ENCODE measurements at places on chromosomes 5 and 9.

- no peak for DNase-seq
Measured at GRCh38 chr9:113669522-113670115, 206.1 kb downstream of the RGS3 start.

DNA sequence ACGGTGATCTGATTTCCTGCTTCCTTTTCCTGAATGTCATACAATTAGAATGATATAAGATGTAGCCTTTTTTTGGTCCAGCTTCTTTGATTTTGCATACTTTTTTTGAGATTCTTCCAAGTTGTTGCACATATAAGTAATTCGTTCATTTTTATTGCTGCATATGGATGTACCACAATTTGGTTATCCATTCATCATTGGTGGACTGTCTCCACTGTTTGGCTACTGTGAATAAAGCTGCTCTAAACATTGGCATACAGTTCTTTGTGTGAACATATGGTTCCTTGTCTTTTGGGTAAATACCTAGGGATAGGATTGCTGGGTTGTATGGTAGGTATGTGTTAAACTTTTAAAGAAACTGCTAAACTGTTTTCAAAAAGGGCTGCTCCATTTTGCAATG, 52.6 kb downstream of the OR1J1 start:
- no peak for DNase-seq

- no peak for DNase-seq
Measured at GRCh38 chr5:10665799-10666198, 95.2 kb downstream of the DAP start.

- no peak for DNase-seq
Measured at GRCh38 chr5:643811-644271, 31.7 kb downstream of the CEP72 start.

DNA sequence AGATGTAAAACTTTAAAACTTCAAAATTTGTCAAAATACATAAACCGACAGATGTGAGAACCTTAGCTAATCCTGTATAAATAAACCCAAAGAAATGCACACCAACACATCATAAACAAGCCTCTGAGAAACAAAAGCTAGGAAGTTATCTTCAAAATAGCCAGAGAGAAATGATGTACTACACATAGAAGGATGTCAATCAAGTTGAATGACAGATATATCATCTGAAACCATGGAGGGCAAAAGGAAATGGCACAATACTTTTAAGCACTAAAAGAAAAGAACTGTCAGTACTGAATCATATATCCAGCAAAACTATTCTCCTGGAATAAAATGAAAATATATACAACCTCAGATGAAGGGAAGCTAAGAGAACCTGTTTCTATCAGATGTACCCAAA, 595.1 kb upstream of the PTGER4 start:
- DNase-seq, result no peak

DNA sequence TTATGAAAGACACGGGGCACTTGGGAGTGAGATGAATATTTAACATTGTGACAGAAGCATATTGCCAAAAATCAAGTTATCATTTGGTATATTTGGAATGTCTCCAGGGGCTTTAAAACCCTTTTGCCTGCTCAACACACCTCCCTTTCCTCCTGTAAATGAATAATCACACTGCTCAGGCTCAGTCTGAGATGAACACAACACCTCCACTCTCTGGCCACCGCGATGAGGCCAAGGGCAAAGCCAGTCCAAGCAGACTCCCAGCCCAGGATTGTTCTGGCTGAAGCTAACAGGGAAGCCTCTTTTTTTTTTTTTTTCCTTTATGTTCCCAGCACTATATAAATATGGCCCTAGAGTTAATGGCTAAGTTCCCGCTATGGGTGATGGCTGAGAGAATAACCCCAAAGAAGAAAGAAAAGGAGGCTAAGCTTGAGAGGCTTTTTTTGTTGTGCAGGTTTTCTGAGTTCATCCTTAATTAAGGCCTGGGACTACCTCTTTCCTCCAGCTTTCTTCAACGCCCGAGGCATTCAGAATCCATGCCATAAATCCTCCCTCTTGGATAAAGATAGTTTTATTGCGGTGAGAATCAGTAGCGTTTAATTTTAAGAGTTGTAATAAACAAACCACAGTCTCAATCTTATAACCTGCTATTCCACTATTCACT, 10.5 kb upstream of the ERAP1 start:
- no peak for DNase-seq

- DNase-seq, result no peak
Measured at GRCh38 chr9:125960626-125961025, 213.5 kb downstream of the PBX3 start.

DNA sequence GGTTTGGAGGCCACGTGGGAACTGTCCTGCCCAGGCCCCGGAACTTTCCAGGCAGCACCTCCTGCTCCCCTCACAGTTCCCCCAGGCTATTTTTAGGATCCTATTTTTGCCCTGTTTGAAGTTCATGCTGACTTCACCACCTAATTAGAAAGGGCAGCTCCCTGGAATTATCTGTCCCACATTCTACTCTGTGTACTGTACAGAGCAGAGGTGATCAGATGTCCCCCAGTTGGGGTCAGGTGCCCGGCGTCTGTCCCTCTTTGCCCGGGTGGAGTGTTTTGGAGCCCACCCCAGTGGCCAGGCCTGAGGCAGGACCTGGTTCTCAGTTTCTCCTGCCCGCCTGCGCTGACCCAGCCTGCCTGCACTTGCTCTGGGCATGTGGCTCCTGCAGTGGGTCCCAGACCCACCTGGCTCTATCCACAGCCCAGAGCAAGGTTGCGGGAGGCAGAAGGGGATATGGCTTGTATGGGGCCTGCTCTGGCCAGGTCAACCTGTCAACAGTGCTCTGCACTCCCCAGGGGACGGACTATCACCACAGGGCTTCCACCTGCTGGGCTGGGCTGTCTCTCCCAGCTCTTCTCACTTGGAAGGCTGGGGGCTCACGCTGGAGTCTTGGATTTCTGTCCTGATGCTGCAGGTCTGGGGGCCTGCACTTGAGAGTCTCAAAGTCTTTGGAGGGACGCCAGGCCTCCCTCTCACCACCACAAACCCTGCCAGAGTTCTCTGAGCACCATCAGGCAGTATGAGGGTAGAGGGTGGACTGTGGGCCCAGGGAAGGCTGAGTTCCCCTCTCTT, 268.3 kb downstream of the GADD45G start:
- no peak for DNase-seq

GRCh38 chr5:1164696-1165630, 36.4 kb upstream of the SLC6A19 start:
- DNase-seq, result no peak

- no peak for DNase-seq
Measured at GRCh38 chr9:91160599-91161464, 200.9 kb downstream of the AUH start.

DNA sequence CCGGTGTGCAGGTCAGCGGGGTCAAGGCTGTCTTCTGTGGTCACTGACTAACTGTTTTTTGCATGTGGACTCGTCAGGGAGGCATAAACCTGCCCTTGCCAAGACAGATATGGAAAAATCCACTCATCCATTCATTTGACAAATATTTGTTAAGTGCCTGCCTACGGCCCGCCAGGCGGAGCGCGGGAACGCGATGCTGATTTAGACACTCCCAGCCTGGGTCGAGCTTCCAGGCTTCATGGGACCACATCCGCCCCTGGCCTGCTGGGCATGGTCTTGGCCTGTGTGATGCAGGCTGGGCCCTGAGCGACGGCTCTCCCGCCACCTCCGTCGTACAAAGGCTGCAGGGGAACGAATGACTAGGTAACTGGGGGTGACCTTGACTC, 18.1 kb downstream of the MYMK start:
- DNase-seq, result peak; percentile 10

DNA sequence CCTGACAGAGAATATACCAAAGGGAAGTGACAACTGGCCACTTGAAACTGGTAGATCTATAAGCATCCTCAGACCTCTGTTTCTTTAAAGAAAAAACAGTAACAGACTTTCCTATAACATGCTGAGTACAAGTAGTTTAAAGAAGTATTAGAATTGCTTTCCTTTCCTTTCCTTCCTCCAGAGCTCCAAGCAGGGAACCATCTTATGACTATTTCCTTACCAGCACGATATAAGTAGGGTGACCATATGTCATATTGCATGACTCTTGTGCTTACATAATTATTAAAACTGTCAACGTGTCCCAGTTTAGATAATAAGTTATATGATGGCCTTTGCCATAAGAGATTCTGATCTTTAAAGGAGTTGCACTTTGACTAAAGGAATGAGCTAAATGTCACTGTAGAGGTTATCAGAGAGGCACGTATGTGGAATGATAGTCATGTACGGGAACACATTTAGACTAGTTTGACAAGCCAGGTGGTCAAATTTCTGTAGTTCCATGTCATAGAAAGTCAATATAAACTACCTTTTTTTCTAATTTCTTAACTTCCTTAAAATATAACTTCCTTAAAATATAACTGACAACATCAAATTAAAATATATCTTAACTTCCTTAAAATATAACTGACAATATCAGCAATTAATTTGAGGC, 212.7 kb upstream of the CD180 start:
- no peak for DNase-seq

GRCh38 chr5:1788828-1789227, 10.8 kb downstream of the MRPL36 start:
- DNase-seq, result no peak

DNA sequence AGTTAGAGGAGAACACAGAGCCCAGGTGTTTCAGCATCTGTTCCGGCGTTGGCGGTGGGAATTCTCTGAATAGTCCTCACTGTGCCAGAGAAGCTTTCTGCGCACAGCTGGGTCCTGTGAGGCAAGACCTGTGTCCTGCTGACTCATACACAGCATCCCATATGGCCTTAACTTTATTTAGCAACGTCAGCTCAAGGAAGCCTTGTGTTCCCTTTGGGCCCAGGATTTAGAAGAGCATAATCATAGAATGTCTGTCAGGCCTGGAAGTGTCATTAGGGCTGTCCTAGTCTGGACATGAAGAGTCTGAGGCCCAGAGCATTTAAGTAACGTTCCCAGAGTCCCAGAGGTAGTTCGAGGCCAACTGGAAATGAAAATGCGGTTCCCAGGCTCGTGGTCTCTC, 188.6 kb upstream of the DMRT1 start:
- DNase-seq, result no peak

DNA sequence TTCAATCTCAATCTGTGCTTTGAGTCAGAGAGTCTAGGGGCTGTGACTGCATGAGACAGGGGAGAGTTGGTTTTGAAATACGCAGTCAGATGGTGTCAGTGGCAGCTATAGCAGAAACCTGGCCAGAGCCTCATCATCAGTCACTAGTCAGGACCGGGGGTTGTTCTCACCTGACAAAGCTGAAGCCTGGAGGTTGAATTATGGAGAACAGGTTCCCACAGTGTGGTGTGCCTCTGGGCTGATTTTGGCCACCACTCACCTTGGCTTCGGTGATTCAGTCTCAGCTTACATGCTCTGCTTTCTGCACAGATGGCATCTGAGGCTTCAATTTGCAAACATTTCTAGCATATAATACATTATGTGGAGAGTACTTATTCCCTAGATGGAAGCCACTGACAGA, 387.3 kb downstream of the YTHDC2 start:
- no peak for DNase-seq

DNA sequence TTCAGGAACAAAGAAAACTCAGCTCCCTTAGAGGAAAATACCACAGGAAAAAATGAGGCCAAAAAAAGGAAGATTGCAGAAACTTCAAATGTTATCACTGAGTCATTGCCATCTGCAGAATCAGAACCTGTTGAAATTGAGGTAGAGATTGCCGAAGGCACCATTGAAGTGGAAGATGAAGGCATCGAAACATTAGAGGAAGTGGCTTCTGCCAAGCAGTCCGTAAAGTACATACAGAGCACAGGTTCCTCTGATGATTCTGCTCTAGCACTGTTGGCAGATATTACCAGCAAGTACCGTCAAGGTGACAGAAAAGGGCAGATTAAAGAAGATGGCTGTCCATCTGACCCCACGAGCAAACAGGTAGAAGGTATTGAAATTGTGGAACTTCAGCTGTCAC, 30.8 kb upstream of the NIM1K start:
- no peak for DNase-seq

DNA sequence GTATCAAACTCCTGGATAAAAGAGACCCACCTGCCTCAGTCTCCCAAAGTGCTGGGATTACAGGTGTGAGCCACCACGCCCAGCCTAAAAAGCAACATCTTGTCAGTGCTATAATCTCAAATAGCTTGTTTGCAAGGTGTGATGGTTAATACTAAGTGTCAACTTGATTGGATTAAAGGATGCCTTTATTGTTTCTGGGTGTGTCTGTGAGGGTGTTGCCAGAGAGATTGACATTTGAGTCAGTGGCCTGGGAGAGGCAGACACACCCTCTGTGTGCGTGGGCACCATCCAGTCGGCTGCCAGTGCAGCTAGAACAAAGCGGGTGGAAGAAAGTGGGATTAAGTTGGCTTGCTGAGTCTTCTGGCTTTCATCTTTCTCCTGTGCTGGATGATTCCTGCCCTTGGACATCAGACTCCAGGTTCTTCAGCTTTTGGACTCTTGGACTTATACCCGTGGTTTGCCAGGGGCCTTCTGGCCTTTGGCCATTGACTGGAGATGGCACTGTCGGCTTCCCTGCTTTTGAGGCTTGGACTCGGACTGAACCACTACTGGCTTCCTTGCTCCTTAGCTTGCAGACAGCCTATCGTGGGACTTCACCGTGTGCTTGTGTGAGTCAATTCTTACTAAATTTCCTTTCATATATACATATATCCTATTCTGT, 28.1 kb downstream of the TARS1 start:
- no peak for DNase-seq

DNA sequence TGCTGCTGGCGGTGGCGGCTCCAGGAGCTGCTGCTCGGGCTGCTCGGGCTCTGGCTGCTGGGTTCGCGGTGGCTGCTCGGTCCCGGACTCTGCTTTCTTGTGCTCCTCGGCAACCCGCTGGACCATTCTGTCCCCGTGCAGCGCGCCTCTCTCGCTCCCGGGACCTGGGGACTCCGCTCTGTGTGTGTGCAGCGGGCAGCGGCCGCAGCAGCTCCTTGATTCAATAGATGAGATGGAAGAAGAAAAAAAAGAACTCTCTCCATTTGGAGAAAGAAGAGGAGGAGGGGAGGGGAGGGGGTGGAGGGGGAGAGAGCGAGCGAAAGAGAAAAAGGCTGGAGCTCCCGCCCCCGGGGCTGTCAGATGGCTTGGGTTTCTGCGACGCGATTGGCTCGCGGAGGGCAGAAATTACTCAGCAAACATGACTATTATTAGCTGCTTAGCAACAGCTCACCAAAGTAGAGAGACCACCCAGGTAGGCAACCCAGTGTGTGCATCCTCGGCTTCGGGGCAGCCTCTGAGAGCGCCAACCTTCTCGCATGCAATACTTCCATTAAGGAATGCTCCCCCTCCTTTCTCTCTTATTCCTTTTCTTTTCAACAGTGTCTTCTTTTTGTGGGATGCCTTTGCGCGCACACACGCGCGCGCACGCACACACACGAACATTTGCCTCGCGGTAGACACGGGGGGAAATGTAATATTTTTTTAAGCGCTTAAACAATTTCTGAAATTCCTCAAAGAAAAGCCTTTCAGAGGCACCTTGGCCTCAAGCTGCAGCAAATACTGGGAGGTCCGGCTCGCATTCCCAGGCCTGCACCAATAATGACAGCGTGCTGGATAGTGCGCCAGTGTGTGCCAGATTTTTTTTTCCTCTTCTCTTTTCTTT, 7.6 kb downstream of the PTCH1 start:
- DNase-seq, result peak; percentile 89

- no peak for DNase-seq
Measured at GRCh38 chr5:173859408-173860159, 28.6 kb upstream of the CPEB4 start.
